Activated CD8-positive, alpha-beta memory T cell treated with anti-CD3 and anti-CD28 coated beads for 4 hours (primary cell): ENCODE measurements at places on chromosomes 3 and 15.

- DNase-seq, result no peak
These were observed 2.8 kb upstream of the DNAH1 start for GRCh38 chr3:52313188-52313773.

DNA sequence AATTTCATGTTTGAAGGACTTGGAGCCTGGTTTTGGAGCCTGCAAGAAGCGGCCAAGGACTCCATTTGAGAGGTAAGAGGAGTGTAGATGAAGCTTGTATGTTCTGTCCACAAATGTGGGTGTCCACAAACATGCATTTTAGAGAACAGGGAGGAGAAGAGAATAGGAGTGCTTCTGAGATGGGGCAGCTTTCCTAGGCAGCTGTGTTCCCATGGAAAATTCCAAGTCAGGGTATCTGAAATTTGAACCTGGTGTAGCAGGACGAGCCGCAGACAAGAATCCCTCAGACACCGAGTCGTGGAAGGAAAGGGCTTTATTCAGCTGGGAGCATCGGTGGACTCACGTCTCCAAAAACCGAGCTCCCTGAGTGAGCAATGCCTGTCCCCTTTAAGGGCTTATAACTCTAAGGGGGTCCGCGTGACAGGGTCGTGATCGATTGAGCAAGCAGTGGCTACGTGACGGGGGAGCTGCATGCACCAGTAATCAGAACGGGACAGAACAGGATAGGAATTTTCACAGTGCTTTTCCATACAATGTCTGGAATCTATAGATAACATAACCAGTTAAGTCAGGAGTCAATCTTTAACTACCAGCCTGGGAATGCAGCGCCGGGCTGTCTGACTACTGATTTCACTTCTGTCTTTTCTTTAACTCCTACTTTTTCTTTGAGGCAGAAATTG, 71.4 kb upstream of the WDR72 start:
- DNase-seq, result no peak

- DNase-seq, result no peak
These were observed 14.6 kb upstream of the AHSG start for GRCh38 chr3:186598108-186598784.

DNA sequence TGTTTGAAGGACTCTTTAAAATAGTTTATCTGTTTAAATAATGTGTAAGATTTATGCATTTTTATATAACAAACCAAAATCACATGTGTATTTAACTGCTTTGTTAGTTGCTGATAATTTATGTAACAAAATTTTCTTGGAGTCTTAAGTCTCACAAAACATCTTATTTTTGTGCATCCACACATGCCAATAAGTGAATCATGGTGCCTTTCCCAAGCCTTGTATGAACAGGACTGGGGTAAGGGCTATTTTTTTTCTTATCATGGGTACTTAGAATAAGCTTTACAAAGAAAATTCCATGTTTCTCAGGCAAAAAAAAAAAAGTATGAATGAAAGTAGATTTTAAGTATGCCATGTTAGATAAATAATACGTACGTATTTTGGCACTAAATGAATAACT, 132.9 kb upstream of the LRRFIP2 start:
- no peak for DNase-seq

GRCh38 chr3:45659661-45660566, 29.3 kb upstream of the SACM1L start:
- DNase-seq, result peak; percentile 21

DNA sequence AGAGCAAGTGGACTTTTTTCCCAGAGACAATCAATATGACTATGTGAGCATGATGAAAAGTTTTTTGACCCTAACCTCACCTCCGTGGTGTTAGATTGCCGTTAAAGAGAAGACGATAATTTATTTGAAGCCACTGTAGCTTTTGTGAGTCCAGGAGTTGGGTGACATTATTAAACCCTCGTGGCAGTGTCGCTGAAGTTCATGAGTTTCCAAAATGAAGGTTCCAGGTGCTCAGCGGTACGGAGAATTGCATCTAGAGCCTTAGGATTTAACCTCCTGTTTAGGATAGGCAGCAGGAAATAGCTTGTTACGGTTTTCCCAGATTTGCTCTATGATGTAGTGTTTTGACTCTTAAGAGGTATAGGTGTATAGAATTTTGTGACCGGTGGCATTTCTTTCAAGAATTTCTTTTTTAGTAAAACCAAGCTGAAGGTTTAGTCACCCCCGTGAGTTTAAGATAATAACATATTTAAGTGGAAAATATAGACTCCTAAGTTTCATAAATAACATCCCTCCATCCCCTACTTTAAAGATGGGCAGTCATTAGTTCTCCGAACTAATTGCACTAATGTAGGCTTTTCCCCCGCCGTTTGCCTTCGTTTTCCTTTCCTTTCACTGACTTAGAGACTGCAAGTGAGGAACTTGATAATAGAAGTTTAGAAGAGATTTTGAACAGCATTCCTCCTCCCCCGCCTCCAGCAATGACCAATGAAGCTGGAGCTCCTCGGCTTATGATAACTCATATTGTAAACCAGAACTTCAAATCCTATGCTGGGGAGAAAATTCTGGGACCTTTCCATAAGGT, 2.0 kb downstream of the SMC4 start:
- no peak for DNase-seq

GRCh38 chr3:177610686-177611633, 413.7 kb upstream of the TBL1XR1 start:
- DNase-seq, result no peak

DNA sequence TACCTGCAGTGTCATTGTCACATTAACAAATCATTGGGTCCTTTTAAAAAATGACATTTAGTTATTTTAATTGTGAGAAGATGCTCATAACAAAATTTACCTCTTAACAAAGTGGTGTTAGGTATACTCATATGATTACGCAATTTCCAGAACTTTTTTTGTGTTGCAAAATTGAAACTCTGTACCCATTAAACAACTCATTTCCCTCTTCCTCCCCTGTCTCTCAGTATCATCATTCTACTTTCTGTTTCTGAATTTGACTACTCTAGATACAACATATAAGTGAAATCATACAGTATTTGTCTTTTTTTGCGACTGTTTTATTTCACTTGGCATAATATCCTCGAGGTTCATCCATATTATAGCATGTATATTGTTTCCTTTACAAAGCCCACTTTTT, 58.7 kb upstream of the CHST2 start:
- no peak for DNase-seq

DNA sequence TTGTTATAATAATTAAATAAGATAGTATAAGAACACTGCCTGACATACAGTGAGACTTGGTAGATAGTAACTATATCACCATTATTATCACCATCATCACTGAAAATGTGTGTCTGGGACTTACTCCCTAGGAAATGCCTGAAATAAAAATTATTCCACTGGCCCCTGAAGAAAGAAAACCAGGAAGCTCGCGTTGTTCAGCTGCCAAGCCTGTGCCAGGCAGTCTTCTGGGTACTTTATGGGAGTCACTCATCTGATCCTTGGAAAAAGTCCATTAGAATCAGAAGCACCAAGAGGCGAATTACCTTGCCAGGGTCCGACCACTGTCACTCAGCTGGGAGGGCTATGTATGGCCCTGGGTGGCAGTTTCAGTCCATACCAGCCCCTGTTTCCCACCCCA, 220.3 kb upstream of the TPM1 start:
- DNase-seq, result no peak

GRCh38 chr3:141174674-141175073, 57.0 kb upstream of the PXYLP1 start:
- DNase-seq, result no peak

- no peak for DNase-seq
These were observed 7.2 kb downstream of the HERC1 start for GRCh38 chr15:63826528-63826927.

DNA sequence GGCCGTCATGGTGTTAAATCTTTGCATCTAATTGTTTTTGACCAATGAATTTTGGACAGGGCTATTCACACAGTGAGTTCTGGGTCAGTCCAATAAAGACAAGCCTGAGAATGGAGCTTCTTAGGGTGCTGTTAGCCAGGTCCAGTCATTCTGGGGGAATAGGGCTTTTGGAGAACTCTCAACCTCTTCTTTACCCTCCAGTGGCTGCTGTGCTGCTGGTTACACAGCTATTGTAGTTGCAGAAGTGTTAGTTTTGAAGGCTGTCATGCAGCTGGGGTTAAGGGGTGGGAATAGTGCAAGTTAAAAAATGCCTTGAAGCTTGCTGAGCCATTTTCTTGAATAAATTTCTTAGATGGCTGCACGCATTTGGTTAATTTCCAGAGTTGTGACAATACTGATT, 89.9 kb downstream of the CHD2 start:
- DNase-seq, result no peak

DNA sequence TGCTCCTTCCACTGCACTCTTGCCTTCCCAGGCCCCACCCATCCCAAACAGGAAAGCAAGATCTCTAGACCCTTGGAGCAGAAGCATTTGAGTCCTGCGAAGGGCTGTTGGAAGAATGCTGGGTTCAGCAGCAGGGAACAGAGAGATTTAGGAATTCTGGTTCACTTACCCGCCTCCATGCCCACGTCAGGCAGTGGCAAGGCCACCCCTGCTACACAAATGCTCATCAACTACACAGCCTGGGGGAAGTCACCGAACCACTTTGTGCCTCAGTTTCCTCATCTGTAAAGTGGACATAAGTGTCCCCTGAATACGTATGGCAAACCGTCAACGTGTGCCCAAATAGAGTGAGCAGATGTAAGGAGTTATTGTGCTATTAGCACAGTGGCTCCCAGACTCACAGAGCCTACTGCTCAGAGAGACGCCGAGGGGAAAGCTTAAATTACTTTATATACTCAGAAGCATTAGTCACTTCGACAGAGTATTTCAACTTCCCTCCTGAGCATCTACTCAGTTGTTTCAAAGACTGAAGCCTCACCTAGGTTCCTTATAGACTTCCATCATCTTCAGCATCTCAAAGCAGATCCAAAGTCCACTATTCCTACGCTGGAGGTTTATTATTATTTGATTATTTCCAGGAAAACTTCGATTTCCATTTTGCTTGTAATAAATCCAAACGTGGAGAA, 905 bp downstream of the HOMER2 start:
- DNase-seq, result no peak

DNA sequence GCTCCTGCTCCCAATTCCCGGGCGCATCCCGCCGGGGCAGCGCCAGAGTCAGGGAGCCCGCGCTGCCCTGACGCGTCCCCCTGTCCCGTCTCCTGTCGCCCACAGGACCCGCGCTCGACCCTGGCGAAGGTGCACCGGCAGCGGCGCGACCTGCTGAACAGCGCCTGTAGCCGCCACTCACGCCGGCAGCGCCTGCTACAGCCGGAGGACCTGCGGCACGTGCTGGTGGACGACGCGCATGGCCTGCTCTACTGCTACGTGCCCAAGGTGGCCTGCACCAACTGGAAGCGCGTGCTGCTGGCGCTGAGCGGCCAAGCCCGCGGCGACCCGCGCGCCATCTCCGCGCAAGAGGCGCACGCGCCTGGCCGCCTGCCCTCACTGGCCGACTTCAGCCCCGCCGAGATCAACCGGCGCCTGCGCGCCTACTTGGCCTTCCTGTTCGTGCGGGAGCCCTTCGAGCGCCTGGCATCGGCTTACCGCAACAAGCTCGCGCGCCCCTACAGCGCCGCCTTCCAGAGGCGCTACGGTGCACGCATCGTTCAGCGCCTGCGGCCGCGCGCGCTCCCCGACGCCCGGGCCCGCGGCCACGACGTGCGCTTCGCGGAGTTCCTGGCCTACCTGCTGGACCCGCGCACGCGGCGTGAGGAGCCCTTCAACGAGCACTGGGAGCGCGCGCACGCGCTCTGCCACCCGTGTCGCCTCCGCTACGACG, 16.9 kb downstream of the C3orf22 start:
- no peak for DNase-seq

DNA sequence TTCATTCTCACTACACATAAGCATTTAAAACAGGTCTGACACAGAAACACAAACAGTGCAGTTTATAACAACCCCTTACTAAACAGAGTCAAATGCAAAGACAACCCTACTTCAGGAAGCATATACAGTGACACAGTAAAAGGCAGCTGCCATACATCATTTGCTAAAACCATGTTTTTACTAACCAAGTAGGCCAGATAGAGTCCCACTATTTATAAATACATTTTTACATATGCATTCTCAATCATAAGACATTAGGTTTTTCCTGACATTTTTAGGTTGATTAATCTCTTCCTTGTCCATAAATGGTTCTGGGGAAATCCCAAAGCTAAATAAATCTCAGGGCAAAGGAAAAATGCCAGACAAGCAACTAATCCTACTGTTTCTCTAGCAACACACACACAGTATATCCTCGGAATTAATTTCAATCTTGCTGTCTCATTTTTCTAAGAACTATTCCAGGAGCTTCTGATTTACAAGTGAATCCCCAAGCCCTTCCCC, 39.0 kb downstream of the CHAC1 start:
- no peak for DNase-seq

- DNase-seq, result no peak
These were observed 7.5 kb upstream of the FAM107A start for GRCh38 chr3:58584690-58585004.

DNA sequence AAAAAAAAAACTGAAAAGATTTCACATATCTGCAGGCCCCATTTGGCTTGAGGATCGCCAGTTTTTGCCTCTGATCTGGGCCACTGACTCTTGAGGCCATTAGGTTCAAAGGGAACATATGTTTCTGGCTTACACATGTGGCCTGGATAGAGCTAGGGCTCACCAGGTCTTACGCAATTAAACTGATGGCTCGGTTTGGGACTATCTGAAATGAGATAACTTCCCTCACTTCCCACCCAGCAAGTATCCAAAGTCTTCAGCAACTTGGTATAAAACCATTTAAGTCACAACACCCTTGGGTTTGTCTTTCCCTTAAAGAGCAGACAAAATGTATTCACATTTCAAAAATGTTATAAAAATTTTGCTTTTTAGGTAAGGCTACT, 36.3 kb downstream of the LRIG1 start:
- DNase-seq, result no peak

GRCh38 chr3:9912294-9912935, 4.5 kb upstream of the IL17RC start:
- DNase-seq, result no peak

DNA sequence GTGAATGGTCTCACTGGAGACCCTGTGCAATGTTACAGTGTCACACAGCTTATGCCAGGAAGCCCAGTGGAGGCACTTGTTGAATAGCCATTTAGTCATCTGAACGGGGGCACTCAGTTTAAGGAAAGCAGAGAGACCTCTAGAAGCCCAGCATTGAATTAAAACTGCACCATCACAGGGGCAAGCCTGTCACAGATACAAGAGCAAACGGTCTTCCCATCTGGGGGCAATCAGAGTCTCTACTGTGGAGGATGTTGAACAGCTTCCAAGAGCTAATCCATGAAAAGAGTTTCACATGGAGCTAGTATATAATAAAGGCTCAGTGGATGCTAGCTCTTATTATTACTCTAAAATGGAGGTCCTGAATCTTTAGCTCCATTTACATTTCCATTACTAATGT, 553.7 kb upstream of the ARRDC4 start:
- DNase-seq, result no peak

DNA sequence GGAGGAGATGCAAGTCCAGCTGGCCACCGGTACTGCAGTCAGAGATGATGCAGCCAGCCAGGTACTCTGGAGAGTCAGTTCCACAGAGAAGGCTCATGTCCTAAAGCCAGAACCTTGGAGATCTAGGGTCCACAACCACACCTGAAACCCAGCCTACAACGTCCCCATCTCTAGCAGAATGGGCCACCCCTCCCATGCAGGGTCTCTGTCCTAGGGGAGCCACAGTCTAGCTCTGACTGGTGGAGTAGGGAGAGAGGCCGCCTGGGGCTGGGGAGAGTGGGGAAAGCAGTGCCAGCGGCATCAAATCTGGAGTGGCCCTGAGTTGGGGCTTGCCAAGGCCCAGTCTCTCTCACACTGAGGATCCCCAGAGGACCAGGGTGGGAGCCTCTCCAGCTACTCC, 43.5 kb downstream of the PTH1R start:
- DNase-seq, result no peak
